Stimulated activated CD4-positive, alpha-beta T cell treated with anti-CD3 and anti-CD28 coated beads, TNF-alpha, amount 100 ng/mL, for 48 hours (primary cell): ENCODE measurements at places on chromosomes 11 and 22.

DNA sequence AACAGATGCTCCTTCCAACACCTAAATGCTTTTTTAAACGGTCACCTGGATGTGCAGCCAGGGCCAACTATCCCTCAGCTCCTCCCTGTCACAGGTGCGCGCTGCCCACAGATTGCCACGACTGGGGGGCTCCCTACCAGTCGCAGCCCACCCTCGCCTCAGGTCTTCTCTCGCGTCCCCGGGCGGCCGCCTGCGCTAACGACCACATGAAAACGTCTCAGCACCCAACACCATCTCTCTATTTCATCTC lies 469 bp downstream of the ZBED5 start:
- DNase-seq, result no peak

- no peak for DNase-seq
Measured at GRCh38 chr22:46250783-46251125, 661 bp upstream of the CDPF1 start.

- DNase-seq, result no peak
Measured at GRCh38 chr11:129951201-129951865, 51.3 kb downstream of the PRDM10 start.

GRCh38 chr11:12769834-12770345 lies 95.7 kb downstream of the TEAD1 start:
- DNase-seq, result no peak

DNA sequence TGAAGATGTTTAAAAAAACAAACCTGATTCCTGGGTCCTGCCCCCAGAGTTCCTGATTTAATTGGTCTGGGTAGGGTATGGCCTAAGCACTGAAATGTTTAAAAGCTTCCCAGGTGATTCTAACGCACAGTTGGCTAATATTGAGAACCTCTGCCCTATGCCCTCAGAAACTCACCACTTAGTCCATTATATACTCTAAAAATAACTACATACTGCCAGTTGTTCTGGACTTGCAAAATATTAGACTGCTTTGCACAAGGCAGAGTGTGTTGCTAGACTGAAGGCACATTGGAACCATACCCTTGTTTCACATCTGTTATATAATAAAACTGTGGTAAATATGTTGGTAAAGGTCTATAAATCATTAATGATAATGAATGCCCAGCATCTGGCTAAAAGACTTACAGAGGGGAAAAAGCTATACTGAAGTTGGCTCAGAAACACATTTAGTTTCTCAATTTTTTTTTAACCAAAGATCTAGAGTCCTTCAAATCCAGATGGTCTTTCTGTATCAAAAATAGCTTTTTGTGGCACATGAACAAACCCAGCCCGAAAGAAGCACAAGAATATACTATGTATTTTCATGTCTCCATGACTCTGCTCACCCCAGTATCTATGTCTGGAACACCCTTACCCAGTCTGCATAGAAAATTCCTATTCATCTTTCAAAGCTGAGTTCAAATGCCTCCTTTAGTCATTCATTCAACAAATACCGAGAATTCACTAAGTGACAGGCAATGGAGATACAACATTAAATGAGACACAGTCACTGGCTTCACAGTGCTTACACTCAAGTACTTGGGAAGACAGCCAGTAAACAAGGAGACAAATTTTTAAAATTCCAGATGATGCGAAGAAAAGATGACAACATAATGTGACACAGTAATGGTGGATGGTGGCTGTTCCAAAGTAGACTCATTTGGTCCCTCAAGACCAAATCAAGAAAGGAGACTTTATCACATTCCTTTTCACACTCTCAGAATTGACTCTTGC lies 44.1 kb downstream of the RBFOX2 start:
- DNase-seq, result no peak

DNA sequence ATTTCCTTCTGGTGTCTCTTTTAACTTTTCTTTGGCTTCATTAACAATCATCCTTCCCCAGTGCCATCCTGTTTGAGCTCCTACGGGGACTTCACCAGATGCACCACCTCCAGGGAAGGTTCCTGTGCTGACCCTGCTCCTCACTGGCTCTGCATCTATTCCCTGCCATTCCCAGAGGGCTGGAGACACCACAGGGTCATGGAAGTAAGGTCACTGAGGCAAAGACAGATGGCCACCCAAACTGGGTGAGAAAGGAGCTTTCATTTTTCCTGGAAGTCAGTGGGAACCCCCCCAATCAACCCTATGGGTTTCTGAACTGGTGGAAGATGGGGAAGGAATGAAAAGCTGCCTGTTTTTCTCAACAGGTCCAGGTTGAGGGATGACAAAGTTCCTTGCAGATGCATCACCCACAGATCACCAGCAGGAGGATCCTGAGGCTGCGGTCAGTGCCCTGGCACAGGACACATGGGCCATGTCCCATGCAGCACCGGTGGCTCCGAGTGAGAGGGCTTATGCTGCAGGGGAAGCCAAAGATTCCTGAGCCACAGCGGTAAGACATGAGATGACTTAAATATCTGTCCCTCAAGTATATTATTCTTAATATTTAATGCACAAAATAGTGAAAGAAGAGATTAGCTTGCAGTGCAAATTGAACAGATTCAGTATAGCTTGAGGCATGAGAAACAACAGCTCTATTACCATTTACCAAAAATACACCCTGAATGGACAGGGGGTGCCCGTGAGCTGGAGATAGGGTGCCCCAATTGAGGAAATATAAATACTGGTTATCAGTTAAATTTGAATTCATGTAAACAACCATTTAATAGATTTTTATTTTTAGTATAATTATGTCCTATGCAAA lies 73.0 kb upstream of the VPREB1 start:
- DNase-seq, result no peak

DNA sequence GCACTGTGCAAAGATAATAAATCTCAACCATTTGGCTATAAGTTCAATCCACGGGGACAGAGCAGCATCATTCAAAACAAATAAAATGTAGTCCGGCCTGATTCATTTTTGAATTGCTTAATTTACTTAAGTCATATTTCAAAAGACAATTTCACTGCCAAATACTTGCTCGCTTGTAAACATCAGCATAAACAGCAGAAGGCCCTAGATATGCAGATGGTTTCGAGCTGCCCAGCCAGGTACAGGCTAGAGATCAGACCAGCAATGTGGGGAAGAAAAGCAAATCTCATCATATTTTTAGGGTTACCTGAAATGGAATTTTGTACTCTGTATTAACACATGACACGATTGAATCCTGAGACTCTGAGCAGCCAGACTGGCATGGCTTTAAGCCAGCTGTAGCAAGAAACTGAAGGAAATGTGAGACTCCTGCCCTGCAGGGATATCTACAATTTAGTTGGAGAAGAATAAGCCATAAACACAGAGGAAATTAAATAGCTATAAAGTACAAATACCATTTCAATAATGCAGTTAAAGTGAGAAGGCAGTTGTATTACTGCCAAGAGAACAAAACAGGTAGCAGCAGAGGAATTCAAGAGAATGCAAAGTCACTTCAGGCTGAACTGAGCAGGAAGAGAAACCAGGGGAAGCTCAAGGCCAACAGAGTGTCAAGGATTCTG lies 440.3 kb downstream of the ETS1 start:
- DNase-seq, result no peak

DNA sequence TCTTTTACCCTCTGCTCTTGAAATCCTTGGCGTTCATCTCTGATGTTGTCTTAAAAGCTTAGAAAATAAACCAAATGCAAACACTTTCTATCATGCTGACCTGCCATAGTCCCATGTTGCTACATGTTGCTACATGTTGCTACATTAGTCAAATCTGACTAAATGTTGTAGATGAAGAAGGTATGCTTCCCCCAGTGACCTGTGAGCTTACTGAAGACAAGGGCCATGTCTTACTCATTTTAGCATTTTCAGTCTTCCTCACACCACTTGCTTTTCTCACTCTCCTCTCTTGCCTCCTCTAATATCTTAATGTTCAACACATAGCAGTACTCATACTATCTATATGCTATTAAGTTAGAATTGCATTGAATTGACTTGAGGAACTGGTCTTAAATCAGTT lies 346.4 kb upstream of the MTNR1B start:
- DNase-seq, result no peak

- DNase-seq, result no peak
Measured at GRCh38 chr11:113173126-113173525, 141.3 kb upstream of the TTC12 start.

DNA sequence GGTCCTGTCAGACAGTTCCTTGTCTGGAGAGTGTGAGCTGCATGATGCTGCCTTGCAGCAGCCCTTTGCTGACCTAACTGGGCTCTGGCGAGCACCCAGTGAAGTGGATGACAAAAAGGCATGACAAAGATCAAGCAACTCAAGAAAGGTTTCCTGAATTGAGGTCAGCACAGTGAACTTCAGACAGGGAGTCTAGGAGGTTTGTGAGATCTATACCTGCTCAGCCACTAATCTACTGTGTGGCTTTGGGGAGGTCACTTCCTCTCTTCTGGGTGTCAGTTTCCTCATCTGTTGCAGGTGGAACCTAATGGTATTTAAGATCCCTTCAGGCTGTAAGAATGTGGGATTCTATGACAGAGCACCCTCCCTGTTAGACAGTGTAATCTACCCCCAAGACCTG lies 213.9 kb upstream of the NARS2 start:
- DNase-seq, result no peak

DNA sequence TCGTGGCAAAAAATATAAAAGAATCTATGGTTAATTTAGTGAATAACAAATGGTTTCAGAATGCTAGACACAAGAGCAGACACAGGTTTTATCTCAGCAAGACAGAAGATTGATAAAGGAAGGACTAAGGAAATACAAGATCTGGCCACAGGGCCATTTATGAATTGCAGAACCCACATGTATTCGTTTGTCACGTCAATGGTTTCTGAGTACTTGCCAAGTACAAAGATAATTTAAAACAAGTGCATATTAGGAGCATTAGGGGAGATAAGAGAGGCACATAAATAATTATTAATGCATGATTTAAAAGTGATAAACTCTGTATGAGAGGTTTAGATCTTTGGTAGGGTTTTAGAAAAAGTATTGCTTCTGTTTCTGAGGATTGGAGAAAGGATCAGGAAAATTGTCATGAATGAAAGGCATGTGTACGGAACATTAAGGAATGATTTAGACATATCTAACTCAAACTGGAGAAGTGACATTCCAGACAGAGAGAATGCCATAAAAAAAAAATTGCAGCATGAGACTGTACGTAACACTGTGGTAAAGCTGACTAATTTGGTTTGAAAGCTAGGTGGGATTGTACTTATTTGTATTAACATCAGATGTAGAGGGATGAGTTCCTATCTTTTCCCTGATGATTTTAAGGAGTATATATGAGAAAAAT lies 727.1 kb downstream of the NELL1 start:
- no peak for DNase-seq
